ENCODE measurements at places on chromosomes 6 and 20.

GRCh38 chr6:6908121-6908520 lies 199.6 kb upstream of the RREB1 start:
- no peak for DNase-seq

GRCh38 chr6:137873273-137873762 lies 6.3 kb downstream of the TNFAIP3 start:
- DNase-seq, result peak; percentile 95

- no peak for DNase-seq
These were observed 51.9 kb downstream of the ERMARD start for GRCh38 chr6:169803271-169803811.

DNA sequence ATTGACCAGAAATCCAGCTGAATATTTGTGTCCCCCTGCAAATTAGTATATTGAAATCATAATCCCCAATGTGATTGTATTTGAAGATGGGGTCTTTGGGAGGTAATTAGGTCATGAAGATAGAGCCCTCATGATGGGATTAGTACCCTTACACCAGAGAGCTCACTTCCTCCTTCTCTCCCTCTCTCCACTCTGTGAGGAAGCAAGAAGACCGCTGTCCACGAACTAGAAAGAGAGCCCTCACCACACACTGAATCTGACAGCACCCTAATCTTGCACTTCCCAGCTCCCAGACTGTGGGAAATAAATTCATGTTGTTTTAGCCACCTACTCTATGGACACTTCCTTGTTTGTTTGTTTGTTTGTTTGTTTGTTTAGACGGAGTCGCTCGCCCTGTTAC lies 11.9 kb upstream of the PLAGL1 start:
- no peak for DNase-seq

DNA sequence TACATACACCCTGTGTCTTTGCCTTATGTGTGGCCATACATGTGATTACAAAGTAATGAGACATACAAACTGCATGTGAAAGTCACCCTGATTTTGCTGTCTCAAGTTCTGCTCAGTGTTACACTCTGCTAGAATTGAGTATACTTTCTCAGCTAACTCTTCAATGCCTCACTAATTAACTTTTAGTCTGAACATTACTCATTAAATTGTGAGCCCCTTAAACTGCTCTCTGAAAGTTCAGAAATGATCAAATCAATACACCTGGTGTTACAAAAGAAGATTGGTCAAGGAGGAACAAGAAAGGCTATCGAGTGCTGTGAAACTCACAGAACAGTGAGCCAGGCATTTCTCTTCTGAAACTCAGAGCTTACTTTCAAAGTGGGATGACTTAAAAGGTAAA lies 71.3 kb downstream of the MKKS start:
- DNase-seq, result no peak

GRCh38 chr20:16533502-16533901 lies 39.7 kb downstream of the KIF16B start:
- no peak for DNase-seq

GRCh38 chr6:109998159-109998785 lies 20.2 kb downstream of the GPR6 start:
- DNase-seq, result no peak

DNA sequence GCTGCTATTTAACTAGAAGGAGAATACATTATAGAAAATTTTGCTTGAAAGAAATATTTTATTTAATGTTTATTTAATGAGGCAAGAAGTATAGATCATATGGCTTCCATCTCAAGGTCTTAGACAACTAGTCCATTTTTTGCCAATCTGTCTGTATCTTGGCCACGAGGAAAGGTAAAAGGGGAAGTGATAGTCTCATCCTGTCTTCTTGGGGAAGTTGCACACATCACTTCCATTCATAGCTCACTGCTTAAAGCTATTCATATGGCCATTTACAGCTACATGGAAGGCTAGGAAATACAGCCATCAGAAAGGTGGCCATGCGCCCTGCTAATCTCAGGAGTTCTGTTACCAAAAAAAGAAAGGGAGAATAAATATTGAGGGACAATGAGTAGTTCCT lies 50.8 kb downstream of the METTL24 start:
- DNase-seq, result no peak

DNA sequence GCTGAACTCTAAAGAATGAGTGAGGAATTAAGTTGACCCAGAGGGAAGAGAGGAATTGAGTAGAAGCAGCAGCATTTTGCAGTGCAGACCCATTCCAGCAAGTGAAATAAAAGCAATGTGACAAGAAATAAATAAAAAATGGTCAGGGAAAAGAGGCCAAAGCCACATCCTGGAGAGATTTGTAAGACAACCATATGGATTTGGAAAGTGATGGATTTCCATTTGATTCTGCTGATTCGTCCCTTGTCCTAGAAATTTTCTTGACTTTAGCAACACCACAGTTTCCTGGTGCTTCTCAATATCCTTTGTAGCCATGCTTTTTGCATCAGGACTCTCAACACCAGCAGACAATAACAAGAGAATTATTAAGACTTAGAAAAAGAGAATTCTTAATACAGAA lies 29.8 kb downstream of the ANKEF1 start:
- DNase-seq, result no peak

DNA sequence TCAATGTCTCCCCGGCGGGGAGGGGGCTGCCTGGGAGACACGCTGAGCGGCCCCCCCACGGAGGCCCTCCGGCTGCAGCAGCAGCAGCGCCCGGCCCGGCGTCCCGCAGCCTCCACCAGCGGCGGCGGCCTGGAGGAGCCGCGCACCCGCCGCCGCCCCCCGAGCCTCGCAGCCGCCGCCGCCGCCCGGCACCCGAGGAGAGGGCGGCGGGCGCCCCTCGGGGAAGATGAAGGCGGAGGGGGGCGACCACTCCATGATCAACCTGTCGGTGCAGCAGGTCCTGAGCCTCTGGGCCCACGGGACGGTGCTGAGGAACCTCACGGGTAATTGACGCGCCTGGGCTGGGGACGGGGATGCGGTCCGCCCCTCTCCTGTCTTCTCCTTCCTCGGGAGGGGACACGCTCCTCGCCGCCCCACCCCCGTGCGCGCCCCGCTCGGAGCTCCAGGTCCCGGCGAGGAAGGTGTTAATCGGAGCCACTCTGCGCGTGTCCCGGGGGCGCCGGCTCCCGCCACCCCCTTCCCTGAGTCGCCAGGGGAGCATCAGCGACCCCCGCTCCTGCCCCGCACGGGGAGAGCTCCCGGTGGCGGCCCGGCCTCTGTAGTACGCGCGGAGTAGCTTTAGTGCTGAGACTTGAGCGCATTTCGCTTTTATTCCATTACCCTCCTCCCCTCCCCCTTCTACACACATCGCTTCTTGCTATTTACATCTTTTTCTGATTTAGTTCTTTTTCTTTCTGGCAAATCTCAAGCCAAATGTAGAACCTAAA lies 686 bp downstream of the TMEM170B start:
- peak; percentile 18 for DNase-seq

DNA sequence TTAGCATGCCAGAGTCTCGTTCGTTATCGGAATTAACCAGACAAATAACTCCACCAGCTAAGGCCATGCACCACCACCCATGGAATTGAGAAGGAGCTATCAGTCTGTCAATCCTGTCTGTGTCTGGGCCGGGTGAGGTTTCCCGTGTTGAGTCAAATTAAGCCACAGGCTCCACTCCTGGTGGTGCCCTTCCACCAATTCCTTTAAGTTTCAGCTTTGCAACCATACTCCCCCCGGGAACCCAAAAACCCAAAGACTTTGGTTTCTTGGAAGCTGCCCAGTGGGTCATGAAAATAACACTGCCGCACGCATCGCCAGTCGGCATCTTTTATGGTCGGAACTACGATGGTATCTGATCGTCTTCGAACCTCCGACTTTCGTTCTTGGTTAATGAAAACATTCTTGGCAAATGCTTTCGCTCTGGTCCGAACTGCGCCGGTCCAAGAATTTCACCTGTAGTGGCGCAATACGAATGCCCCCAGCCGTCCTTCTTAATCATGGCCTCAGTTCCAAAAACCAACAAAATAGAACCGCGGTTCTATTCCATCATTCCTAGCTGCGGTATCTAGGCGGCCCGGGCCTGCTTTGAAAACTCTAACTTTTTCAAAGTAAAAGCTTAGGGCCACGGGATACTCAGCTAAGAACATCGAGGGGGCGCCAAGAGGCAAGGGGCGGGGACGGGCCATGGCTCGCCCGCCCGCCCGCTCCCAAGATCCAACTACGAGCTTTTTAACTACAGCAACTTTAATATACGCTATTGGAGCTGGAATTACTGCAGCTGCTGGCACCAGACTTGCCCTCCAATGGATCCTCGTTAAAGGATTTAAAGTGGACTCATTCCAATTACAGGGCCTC lies 1958.5 kb upstream of the DEFB115 start:
- no peak for DNase-seq

DNA sequence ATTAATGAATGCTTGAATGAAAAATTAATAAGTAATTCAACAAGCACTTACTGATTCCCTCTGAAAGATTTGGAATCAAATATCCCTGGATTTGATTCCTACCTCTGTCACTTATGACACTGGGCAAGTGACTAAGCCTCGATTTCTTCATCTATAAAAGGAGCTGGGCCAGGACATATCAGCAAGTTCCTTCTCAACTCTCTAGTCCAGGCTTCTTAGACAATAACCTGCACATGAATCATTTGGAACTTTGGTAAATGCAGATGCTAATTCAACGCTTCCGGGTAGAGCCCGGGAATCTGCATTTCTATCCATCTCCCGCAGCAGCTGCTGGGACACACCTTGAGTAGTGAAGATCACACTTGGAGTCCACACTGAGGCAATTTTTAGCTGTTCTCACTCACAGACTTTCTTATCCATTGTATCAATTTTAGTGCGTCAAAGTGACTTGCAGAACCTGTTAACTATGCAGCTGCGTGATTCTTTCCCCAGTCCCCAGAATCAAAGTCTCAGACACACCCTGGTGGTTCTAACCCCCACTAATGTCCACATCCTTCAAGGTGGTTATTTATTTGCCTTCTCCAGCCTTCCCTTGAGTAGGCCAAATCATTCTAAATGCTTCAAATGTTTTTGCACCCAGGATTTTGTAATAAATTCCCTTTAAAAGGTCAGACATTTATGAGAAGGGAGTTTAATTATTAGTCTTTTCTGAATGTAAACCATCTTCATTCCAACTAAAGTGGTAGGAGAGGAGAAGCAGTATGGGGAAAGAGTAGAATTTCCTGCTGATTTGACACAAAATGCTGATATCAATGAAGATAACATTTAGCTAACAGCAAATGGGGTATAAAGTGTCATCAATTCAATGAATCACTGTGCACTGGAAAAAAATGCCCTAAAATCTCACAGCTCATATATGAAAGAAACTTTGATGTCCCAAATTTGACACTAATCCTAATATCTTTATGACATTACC lies 26.0 kb upstream of the CCND3 start:
- DNase-seq, result no peak

DNA sequence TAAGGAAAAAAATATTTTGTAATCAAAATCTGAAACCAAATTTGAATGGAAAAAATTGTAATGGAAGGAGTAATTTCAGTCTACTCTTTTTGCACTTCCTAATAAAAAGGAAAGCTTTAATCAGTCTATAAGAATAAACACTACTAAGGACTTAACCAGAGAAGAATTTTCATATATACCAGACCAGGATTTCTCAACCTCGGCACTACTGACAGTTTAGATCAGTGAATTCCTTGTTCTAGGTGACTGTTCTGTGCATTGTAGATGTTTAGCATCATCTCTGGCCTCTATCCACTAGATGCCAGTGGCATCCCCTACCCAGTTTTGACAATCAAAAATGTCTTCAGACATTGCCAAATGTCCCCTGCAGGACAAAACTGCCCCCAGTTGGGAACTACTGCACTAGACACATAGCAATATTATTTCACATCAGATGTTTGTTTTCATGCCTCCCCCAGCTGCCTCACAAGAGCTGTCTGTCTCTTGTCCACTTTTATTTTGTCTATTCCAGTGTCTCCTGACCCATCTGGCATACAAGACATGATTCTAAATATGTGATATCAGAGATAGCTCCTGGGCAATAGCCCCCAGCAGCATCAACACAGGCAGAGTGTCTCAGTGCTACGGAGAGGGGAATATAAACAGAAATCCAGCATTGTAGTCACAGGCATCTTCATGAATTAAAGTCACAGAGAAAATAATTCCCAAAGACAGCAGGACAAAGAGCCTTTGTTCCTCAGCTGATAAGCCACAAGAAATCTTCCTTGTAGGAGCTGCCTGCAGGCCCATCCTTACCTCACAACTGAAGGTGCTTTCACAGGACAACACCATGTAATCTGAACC lies 27.0 kb downstream of the DNAAF9 start:
- no peak for DNase-seq

DNA sequence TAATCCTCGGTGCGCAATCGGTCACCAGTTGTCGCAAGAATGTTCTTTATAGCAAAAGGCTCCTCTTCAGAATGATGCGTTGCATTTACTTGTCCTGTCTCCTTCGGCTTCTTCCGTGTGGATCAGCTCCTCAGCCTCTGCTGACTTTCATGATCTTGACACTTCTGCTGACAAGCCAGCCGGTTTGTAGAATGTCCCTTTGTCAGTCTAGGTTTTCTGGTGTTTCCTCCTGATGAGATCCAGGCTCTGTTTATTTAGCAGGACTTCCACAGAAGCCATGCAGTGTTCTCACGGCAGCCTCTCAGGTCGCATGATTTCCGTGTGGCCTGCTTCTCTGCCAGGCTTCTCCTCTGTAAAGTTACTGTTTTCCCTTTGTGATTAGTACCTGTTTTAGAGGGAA lies 66.9 kb downstream of the STX11 start:
- DNase-seq, result peak; percentile 37

DNA sequence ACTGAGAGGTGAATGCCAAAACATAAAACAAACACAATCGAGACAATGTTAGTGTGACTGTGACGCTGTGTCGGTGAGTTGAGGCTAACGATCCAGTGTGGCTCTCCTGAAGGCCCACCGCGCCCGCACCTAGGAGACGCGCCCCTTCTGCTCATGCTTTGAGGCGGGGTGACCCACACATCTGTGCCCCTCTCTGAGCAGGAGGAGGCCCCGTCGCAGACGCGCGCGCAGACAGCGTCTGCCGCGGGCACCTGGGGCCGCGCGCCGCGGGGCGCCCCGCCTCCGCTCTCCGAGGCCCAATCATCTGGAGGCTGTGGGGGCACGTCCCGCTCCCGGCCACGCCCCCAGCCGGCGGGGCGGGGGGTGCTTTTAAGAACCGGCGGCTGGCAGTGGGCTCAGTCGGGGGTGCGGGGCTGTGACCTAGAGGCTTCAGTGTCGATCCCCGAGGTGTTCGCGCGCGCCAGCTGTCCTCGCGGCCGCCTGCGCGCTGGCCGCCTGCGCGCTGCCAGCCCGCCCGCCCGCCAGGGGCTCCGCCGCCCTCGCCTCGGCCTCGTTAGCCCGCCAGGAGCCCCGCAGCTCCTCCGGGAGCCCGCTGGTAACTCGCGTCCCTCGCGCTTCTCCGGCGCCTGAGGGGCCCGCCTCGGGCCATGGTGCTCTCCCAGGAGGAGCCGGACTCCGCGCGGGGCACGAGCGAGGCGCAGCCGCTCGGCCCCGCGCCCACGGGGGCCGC lies at the start of gene SLC16A10:
SLC16A10 (plus strand) TSS at position 398 of the 730 bp plus-strand sequence; CDS start at position 648, 250 bp downstream.
- peak; percentile 94 for DNase-seq

GRCh38 chr20:52473186-52473585 lies 281.6 kb upstream of the ZFP64 start:
- no peak for DNase-seq

DNA sequence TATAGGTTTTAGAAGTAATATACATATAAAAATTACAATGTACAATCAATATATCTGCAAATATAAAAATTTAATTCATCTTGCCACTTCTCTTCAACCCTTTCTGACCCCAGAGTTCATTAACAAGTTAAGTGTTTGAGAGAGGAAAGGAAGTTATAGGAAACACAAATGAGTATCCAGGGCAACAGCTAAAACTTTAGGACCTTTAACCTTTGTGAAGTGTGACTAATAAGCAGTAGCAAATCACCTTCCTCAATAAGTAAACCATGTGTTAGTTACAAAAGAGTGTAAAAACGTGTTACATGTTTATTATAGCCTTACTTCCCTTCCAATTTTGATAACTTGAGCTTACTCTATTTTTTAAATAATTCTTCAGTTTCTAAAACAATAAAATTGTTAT lies 73.4 kb upstream of the SIM1 start:
- DNase-seq, result no peak
